GM04504 (cell line): ENCODE measurements at places on chromosomes 16 and 17.

- DNase-seq: no peak
These were observed 30.7 kb downstream of the CACNG3 start for GRCh38 chr16:24286741-24287405.

DNA sequence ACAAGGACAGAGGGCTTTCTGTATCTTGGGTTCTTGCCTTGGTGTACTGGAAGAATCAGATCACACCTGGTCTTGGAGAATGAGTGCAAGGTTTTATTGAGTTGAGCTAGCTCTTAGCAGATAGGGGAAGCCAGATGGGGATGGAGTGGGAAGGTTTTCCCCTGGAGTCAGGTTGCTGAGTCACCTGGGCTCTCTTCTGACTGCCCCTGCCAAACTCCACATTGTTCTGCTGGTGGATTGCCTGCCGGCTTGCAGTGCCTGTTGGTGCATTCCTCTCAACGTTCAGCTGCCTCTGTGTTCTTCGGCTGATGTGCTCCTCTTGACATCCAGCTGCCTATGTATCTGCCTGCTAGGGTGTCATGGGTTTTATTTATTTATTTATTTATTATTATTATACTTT lies 1431.1 kb downstream of the CDH8 start:
- no peak for DNase-seq

DNA sequence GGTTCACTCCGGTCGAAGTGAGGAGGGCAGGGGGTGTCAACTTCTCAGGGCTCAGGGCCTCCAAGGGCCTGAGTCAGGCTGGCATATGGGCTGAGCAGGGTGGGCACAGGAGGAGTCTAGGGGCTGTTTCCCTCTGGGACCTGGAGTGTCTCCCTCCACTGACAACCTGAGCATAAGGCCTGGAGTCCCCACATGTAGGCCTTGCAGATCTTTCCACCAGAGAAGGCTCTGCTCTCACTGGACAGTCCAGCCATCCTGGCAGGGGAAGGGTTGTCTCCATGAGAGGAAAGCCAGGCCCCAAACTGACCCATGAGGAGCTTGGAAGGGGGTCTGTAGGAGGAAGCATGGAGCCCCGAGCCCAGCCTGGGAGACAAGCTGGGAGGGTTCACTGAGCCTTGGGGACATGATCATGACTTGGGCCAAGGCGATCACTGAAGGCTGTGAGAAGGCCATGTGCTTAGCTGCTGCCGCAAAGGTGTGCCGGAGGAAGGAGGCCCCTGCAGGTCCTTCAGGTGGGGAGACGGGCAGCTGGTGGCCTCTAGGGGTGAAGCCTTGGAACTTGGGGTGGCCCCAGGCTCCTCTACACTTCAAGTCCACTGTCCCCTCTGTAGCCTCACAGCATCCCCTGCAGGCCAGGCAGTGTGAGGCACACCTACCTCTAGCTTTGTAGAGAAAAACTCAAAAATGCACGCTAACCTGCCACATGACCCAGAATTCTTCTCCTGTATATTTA lies 9.9 kb downstream of the CMTM2 start:
- no peak for DNase-seq

- DNase-seq: no peak
These were observed 1.2 kb downstream of the RPH3AL start for GRCh38 chr17:351449-351738.

DNA sequence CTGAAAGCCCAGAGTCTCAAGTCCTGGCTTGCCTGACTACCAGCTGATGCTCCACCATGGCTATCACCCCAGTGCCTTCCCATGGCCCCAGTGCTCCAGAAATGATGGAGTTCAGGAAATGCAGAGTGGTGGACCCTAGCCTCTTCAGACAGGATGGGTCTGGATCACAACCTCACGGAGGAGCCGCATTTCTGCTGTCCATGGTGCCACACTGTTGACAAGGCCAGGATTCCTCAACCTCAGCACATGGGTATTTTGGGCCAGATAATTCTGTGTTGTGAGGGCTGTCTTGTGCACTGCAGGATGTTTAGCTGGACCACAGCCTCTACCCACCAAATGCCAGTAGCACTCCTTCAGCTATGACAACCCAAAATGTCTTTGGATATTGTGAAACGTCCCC lies 6.7 kb upstream of the CRHR1 start:
- no peak for DNase-seq

DNA sequence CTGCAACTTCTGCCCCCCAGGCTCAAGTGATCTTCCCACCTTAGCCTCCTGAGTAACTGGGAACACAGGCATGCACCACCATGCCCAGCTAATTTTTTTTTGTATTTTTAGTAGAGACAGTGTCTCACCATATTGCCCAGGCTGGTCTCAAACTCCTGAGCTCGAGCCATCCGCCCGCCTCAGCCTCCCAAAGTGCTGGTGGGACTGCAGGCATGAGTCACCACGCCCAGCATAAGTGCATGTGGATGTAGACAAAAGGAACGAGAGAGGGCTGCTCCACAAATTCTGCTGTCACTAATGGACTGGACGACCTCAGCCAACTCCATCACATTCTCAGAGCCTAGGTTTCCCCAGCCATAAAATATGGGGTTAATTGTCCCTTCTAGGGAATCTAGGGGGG lies 7.7 kb upstream of the SP2 start:
- no peak for DNase-seq

GRCh38 chr16:56912746-56913708 lies 18.9 kb upstream of the HERPUD1 start:
- peak; percentile 82 for DNase-seq

DNA sequence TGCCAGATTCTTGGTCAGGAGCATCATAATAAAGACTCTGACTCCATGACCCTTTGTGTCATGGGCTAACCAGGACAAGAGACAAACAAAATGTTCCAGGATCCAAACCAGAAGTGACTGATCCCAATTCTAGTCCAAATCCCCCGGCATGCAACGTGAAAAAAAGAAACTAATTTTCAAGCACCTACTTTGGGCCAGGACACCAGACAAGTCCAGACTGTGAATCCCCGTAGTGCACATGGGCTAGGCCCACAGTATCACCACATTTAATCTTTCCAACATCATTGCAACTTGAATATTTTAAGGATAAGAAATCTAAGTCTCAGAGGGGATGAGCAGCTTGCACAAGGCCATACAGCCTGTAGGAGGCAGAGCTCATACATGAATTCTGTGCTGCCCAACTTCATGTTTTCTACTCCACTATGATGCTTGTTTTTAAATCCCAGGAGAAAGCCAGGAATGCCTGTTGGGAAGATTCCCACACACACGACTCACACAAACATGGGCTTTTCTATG lies 365.7 kb downstream of the NPIPA8 start:
- DNase-seq: no peak

DNA sequence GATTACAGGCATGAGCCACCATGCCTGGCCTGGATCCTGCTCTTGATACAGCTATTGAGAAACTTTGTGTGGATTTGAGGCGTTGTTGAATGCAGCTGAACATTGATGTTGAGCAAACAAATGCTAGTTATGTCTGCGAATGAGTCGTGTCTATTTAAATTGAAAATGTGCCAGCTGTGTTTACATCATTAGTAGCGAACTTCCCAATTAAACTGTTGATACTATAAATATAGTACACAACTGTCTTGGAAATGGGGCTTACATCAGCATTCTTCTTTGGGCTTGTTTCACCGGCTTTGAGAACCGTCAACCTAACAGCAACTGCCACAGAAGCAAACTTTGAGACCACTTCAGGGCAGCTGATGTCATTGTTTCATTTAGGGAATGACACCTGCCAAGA lies 251.9 kb downstream of the RBFOX1 start:
- DNase-seq: no peak

GRCh38 chr16:35908942-35909341 lies 2449.5 kb downstream of the TP53TG3F start:
- DNase-seq: no peak

DNA sequence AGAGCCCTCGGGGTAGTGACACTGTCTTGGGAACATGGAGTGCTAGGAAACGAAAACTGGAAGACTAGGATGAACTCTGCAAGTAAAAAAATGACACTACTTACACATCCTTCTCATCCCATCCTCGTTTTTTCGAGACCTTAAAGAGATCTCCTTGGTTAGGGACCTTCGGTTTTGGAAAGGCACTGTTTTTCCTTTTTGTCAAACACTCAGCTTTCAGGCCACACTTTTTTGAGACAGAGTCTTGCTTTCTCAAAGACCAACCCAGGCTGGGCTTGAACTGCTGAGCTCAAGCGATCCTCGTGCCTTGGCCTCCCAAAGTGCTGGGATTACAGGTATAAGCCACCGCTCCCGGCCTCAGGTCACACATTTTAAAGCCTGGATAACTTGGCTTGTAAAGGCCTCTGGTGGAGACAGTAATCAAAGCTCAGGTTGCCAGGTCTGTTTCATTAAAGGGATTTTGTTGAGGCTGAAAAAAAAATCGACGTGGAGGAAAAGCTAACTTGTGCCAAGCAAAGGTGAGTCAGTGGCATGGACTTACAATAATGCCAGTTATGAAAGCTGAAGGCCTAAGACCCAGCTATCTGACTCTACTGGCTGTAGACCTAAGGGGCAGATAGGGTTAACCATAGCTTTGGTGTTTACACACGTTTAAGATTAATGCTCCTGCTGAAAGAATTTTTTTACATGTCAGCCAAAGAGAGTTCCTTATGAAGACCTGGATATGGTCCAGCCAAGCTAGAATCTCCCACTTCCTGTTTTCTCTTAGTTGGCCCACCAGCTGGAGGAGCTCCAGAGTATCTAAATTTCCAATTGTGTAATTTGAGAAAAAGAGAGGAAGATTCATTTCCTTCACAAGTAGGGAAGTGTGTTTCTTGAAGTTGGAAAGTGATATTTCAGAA lies 823 bp downstream of the NBR1 start:
- peak; percentile 77 for DNase-seq

DNA sequence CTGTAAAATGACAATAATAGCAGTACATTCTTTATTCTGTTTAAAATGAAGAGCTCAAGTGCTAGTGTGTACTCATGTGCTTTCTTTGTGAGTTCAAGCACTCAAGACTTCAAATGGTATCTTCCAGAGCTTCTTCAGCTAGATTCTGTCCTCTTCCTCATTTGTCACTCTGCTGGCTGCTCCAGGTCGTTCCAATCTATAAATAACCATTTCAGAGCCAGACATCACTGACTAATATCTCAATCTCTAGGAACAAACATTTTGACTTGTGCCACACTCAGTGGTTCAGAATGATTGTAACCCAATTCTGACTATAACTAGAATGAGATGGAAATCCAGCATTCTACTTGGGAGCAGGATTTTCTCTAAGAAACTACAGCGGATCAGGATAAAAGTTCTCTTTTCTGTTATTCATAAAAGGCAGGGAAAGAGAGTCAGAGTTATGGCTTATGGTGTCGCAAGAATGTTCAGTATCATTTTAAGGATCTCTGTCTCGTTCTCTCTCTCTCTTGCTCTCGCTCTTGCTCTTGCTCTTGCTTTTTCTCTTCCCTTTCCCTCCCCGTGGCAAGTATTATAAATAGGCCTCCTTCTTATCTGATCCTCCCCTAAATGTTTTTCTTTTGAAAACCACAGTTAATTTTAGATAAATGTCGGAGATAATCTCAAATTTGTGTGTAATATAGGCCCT lies 116.3 kb upstream of the MAF start:
- no peak for DNase-seq

DNA sequence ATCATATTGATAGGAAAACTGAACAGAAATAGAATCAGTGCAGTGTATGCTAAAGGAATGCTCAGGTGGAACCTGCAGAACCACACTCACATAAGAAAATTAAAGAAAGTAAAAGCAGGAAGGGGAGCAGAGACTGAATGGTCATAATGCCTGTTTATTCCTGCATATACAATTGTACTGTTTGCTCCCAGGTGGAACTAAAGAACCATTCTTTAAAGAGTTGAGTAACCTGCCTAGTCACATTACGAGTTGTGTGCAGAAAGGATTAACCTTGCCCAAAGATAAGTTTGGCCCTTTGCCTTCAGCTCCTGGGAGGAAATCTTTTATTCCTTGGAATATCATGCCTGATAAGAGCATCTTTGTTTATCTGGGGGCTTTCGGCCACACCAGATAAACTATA lies 434.7 kb downstream of the KIF2B start:
- DNase-seq: no peak

- DNase-seq: no peak
These were observed 20.4 kb downstream of the NFATC3 start for GRCh38 chr16:68105611-68106010.

DNA sequence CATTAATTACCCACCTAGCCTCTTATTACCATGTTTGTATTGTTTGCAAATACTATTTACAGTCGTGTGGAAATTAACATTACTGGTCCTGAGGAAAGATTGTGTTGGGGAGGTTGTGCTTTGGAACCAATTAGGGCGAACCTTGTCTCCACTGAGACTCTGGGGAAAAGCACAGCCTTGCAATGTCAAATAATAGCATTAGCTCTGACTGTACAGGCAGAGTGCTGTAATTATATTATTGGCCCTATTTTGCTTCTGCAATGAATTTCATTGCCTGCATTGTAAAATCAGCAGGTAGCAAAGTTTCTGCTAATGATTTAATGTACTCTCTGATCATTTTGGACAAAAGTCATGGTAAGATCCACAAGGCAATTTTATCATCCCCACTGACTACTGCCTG lies 97.0 kb downstream of the WWOX start:
- DNase-seq: no peak

- DNase-seq: no peak
These were observed 45.9 kb downstream of the SOCS3 start for GRCh38 chr17:78313735-78314648.
